Left ventricle myocardium inferior (tissue), 1 donor: ENCODE measurements at places on chromosomes 4 and X. TPM values are rescaled to one million over a fixed set of nuclear protein-coding genes. Genes with fewer than 3 reads are reported as not detected.

The BMP3 gene
- not detected for total RNA-seq

The PPP4R3C gene
- not detected for total RNA-seq

The ETDA gene
- total RNA-seq, result not detected

The FGG gene
- not detected for total RNA-seq

DNA sequence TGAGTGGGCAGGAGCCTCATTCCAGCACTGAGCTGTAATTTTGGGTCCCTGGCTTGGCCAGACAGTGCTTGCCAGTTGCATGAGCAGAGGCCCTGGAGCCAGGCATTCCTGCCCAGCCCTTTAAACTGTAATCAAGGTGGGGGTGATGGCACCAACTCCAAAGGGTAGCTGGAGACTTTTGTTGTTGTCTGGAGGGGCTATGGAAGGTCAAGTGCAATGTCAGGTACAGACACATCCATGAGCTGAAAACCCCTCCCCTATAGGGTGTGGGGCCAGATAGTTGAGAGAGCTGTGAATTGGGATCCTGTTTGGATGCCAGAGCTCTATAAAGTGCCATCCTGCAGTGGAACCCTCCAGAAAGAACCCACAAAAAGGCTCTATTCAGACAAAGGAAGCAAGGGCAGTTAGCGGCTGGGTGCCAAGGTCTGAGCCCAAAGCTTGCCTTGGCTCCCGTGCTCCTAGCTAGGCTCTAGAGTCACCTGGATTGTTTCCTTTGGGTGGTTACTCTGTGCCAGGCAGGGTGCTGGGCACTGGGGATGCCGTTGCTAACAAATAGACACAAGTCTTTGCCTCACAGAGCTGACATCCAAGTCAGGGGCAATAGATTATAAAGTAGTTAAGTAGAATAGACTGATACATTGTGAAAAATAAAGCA lies 163.0 kb downstream of the EFNB1 start:
- H3K27ac ChIP-seq, result no peak overlapping the region
- H3K4me3 ChIP-seq, result no peak overlapping the region
- no peaks in the 10 kb centered on the region for H3K27me3 ChIP-seq
- no peaks in the 10 kb centered on the region for H3K36me3 ChIP-seq
- DNase-seq, result no peak
- H3K4me1 ChIP-seq, result peaks cover 39% of the 10 kb centered on the region

DNA sequence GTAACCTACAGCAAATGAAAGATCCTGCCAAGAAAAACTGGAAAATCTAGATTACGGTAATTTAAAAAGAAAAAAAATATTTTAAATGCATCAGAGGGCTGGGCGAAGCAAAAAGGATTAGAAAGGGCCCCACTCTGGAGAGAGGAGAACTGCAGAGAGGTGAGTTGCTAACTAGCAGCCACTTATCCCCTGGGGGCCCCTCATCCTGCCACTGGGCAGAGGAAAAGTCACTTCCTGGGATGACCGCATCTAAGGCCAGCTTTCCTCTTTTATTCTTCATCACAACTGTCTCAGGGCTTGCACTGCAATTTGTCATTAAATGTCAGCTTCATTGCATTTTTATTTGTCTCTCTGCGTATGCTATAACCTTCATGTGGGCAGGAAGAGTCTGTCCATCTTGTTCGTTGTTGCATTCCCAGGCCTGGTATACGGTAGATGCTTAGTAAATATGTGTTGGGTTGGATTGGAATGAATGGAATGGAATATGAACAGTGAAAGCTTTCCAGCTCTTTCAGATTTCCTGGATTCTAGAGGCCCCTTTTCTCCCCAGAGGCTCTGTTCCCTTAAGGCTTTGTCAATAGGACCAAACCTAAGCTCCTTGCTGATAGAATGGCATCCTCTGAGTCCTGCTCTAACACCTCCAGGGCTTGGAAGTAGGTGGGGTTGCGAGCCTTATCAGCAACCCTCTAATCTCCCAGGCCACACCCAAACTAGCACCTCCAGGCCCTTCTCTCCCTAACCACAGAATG lies 58.9 kb downstream of the TLR10 start:
- no peaks in the 10 kb centered on the region for H3K4me1 ChIP-seq
- no peaks in the 10 kb centered on the region for H3K36me3 ChIP-seq
- H3K27me3 ChIP-seq, result no peaks in the 10 kb centered on the region
- H3K4me3 ChIP-seq, result no peak overlapping the region

DNA sequence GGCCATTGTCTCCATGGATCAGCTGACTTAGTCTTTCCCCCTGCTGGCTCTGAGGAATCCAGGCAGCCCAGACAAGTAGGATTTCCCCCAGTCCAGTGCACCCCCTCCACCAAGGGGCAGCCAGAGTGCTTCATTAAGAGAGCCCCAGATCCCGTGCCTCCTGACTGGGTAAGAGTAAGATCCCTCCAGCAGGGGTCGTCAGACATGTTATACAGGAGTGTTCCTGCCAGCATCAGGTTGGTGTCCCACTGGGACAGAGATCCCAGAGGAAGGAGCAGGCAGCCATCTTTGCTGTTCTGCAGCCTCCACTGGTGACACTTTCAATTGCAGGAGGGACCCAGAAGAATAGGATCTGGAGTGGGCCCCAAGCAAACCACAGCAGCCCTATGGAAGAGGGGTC lies 29.0 kb upstream of the INPP4B start:
- no peak for DNase-seq
- no peaks in the 10 kb centered on the region for H3K36me3 ChIP-seq
- no peak overlapping the region for H3K27ac ChIP-seq
